ENCODE measurements at places on chromosomes 2 and 18.

GRCh38 chr18:62327977-62328376 lies 2.9 kb downstream of the TNFRSF11A start:
- no peak for DNase-seq

DNA sequence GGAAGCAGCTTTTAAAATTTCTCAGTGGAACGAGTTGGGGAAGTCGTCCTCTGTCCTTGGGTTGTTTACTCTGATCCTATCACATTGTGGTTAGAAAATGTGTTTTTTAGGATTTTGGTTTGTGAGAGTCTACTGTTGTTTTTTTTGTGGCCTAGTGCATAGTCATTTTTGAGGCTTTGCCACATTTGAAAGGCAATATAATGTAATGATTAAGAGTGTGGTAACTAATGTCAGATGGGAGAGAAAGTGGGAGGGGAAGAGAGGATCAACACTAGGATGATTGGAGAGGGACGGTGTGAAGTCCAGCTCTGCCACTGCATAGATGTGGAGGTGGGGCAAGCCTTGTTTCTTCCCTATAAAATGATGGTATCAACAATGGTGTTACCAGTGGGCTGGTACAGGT lies 8.5 kb downstream of the SP140L start:
- no peak for DNase-seq

GRCh38 chr2:180905002-180905401 lies 75.4 kb upstream of the UBE2E3 start:
- DNase-seq, result no peak

DNA sequence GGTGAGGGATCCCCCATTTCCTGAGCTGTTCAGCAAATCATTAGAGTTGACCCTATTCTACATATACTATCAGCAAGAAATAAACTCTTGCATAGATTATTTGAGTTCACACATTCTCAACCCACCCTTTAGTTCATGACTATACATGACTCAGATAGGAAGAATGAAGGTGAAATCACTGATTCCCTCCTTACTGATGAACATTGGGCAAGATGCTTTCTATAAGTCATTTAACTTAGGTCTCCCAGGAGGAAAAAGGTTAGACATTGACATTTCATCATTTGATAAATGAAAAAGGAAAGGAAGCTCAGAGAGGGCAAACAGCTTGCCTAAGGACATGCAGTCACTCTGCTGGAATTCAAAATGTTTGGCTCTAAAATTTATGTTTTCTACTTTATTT lies 408.0 kb downstream of the TMEM182 start:
- no peak for DNase-seq

- no peak for DNase-seq
These were observed 273.7 kb upstream of the PKDCC start for GRCh38 chr2:41774011-41774605.

GRCh38 chr2:18268400-18268799 lies 292.1 kb downstream of the RDH14 start:
- DNase-seq, result no peak

- DNase-seq, result no peak
These were observed 18.0 kb downstream of the REL start for GRCh38 chr2:60899230-60899891.

DNA sequence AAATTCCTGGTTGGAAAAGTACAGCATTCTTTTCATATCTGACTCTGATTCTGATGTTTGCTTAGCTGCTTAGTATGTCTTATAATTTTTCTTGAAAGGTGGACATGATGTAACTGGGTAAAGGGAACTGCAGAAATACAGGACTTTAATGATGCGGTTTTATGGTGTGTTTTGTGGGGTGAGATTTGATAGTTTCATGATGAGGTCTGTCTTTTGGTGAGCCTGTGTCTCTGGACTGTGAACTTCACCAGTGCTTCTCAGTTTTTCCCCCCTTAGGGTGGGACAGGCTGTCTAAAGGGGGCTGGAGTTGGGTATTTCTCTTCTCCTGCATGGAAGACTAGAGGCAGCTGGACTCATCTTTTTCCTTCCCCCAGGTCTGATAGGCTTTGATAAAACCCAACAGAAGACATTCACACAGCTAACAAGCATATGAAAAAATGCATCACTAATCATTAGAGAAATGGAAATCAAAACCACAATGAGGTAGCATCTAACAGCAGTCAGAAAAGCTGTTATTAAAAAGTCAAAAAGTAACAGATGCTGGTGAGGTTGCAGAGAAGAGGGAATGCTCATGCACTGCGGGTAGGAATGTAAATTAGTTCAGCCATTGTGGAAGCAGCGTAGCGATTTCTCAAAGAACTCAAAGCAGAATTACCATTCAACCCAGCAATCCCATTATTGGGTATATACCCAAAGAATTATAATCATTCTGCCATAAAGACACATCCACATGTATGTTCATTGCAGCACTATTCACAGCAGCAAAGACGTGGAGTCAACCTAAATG lies 77.6 kb downstream of the EPC2 start:
- no peak for DNase-seq

DNA sequence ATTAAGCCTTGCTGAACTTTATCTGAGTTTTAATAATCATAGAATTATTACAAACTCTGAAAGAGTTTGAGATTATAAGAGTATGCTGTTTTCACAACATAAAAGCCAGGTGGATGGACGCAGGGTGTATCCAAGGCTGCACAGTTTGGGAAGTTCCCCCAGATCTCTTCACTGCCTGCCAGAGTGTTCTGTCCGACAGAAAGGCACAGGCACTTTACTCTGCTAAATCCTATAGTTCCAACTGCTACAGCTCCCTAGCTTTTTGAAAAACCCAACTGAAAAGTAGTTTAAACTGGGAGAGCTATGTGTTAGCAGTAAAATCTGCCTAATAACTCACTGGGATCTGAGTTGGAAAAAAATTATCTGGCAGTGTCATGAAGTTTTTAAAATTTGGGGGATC lies 38.0 kb downstream of the MFSD6 start:
- DNase-seq, result no peak

GRCh38 chr2:143480601-143481236 lies 351.5 kb downstream of the ARHGAP15 start:
- DNase-seq, result no peak

Measured in omental fat pad (tissue), 4 donors.